ENCODE measurements at places on chromosomes 7 and 10.

DNA sequence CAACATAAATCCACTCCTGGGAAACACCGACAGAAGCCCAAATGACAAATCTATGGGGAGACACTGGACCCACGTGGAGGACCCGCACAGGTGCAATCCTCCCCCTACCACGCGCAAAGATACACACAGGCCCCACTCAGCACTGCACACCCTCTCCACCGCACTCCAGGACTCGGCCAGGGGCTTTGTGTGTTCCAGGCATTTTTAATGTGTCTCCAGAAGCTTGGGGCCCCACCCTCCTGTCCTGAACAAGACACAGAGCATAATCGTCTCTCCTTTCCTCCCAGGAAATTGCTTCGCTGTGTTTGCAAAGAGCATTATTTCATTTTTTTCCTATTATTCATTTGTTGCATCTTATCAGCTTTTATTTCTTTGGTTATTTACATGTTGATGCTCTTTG is 82.8 kb downstream of the GLI3 start:
- DNase-seq, result no peak
- H3K27me3 ChIP-seq, result no peaks in the 10 kb centered on the region
- no peak overlapping the region for H3K27ac ChIP-seq
- no peaks in the 10 kb centered on the region for H3K4me1 ChIP-seq
- H3K4me3 ChIP-seq, result no peak overlapping the region
- H3K36me3 ChIP-seq, result no peaks in the 10 kb centered on the region

DNA sequence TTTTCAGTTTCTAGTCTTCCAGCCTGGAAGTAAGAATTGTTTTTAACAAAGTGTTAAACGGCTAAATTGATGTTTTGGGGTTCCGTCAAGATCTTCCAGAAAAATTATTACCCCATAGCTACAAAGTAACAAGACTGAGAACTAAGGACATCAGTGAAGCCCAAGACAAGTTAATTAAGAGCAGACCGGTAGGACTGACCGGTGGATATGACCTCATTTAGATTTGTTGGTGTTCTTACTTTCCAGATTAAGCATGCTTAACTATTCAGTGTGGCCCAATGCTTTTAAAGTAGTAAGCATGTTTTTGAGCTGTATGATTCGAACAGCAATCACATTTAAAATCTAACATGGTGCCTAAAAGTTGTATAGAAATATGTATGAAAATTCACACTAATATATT is 73.1 kb upstream of the RPA3 start:
- DNase-seq, result no peak
- H3K4me3 ChIP-seq, result no peak overlapping the region
- no peaks in the 10 kb centered on the region for H3K27me3 ChIP-seq

GRCh38 chr7:147207988-147208387 is 1091.4 kb downstream of the CNTNAP2 start:
- no peaks in the 10 kb centered on the region for H3K4me1 ChIP-seq
- no peak for DNase-seq
- no peaks in the 10 kb centered on the region for H3K27me3 ChIP-seq
- no peak overlapping the region for H3K27ac ChIP-seq
- no peaks in the 10 kb centered on the region for H3K36me3 ChIP-seq

GRCh38 chr10:121455377-121455776 is 142.9 kb downstream of the FGFR2 start:
- H3K27me3 ChIP-seq, result no peaks in the 10 kb centered on the region
- H3K27ac ChIP-seq, result no peak overlapping the region
- H3K36me3 ChIP-seq, result no peaks in the 10 kb centered on the region
- H3K4me1 ChIP-seq, result no peaks in the 10 kb centered on the region

DNA sequence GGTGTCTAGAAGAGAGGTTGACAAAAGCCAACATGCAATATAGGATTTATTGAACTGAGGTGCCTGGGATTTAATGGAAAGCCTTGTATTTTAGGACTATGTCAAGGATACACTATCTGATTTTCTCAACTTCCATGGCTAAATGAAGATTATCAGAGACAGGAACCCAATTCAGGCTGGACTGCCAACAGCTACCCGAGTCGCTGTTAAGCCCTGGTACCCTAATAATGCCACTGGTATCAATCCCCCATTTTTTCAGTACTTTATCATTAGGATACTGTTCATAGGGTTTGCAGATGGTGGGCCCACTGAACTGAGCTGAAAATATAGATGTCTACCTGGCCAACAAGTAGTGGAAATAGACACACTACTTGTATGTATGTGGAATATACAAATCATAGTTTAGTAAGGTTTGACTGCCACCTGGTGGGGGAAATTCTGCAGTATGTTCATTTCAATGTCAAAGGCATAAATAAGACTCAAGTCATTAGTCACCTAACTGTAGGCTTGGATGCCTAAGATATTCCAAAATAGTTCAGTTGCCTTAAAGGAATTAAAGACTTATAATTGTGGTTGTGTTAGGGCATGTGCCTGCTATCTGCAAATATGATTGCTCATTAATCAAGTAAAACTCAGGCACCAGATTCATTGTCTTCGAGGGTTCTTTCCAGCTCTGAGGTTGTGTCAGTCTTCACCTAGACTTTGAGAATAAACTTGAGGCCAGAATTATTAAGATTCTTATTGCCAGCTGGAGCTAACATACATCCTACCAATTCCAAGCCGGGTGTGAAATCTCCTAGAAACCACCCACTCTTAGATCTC is 34.1 kb upstream of the NOBOX start:
- no peak for DNase-seq
- H3K27me3 ChIP-seq, result no peaks in the 10 kb centered on the region
- no peaks in the 10 kb centered on the region for H3K36me3 ChIP-seq
- no peak overlapping the region for H3K27ac ChIP-seq
- H3K4me3 ChIP-seq, result no peak overlapping the region

- no peaks in the 10 kb centered on the region for H3K36me3 ChIP-seq
- no peak overlapping the region for H3K4me3 ChIP-seq
- no peaks in the 10 kb centered on the region for H3K4me1 ChIP-seq
- H3K27ac ChIP-seq, result no peak overlapping the region
- DNase-seq, result no peak
Measured at GRCh38 chr10:116970050-116970449, 34.9 kb downstream of the SHTN1 start.

GRCh38 chr10:11865561-11865960 is 42.4 kb downstream of the PROSER2 start:
- no peak overlapping the region for H3K27ac ChIP-seq
- no peaks in the 10 kb centered on the region for H3K36me3 ChIP-seq
- no peak for DNase-seq
- no peak overlapping the region for H3K4me3 ChIP-seq

DNA sequence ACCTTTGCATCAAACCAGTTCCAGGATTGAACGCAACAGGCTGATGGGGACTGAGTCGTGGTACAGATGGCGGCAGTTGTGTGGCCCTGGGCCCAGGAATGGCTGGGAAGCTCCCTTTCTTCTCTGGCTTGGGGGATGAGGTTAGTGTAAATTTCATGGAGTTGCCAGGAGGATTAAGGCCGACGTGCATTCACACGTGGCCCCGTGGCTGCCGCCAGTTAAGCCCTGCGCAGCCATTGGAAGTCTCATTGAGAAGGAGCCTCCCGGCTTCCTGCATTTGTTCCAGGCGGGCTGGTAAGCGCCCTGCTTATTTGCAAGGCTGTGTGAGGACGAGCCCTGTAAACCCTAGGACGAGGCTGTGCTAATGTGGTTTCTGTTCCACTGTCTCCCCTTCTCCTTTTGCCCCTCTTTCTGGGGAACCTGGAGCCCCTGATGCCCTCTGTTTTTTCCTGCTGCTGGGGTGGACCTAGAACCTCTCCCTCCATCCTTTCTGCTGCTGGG is 174.7 kb upstream of the TNRC18 start:
- H3K4me1 ChIP-seq, result peaks cover 19% of the 10 kb centered on the region
- no peak for DNase-seq

GRCh38 chr10:119290301-119291048 is 83.1 kb downstream of the GRK5 start:
- no peak overlapping the region for H3K4me3 ChIP-seq
- peaks cover 64% of the 10 kb centered on the region for H3K4me1 ChIP-seq
- H3K27ac ChIP-seq, result peak overlapping the region; percentile 3

- H3K4me3 ChIP-seq, result no peak overlapping the region
- no peaks in the 10 kb centered on the region for H3K27me3 ChIP-seq
- no peak for DNase-seq
Measured at GRCh38 chr7:30201161-30201666, 66.4 kb downstream of the MTURN start.

GRCh38 chr7:70156057-70156456 is 557.8 kb downstream of the AUTS2 start:
- no peak for DNase-seq
- no peaks in the 10 kb centered on the region for H3K36me3 ChIP-seq
- H3K27ac ChIP-seq, result no peak overlapping the region

- peaks cover 4% of the 10 kb centered on the region for H3K27me3 ChIP-seq
- H3K4me3 ChIP-seq, result no peak overlapping the region
- H3K4me1 ChIP-seq, result no peaks in the 10 kb centered on the region
Measured at GRCh38 chr7:151394076-151395035, 15.5 kb downstream of the WDR86 start.

DNA sequence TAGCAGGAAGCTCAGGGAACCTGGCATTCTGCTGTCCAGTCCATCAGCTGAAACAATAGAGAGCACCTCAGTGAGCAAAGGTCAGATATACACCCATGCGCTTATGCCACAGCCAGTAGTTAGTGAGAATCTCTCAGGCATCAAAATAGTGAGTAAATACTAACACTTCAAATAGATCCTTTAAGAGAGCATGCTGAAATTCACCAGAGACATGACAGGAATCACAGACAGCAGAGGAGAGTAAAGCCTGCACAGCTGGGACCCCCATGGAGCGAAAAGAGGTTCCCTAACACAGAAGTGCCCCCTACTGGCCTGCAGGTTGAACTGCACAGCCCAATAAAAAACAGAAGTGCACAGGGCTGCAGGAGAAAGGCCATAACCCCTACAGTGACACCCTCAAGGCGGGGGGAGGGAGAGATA is 57.6 kb upstream of the ANTXRL start:
- no peak overlapping the region for H3K27ac ChIP-seq
- no peak for DNase-seq
- H3K27me3 ChIP-seq, result no peaks in the 10 kb centered on the region
- no peak overlapping the region for H3K4me3 ChIP-seq
- peaks cover 11% of the 10 kb centered on the region for H3K36me3 ChIP-seq
- peaks cover 5% of the 10 kb centered on the region for H3K4me1 ChIP-seq

DNA sequence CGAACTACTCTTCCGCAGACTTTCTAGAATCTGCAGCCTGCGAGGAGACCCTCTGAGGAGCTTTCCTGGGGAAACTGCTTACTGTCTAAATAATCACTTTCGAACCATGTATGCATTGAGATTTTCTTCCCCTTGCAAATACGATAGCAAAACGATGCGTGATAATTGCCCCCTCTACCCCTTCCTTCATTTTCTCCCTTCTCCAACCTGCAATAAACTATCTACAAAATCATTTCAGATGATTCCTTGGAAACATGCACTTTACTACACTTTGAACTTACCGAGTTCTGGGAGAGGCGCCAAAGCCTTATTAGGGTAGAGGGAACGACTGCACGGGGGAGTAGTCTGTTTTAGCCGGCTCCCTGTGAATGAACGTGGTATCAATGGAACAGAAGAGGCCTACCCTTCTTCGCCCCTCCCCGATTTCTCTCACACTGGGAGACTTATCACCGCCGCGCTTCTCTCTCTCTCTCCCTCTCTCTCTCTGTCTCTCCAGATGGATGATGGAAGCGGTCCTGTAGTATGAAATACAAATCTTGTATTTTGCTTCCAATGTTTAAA is at the start of gene FGFBP3:
TSS of gene FGFBP3 (minus strand) at position 370 of the 561 bp plus-strand sequence. CDS start 517 bp downstream, outside the sequence.
- peaks cover 20% of the 10 kb centered on the region for H3K4me1 ChIP-seq
- H3K36me3 ChIP-seq, result peaks cover 12% of the 10 kb centered on the region
- DNase-seq, result no peak
- peak within 1 kb of the TSS; percentile 51 for H3K27ac ChIP-seq
- H3K4me3 ChIP-seq, result peak within 1 kb of the TSS; percentile 84

- H3K27me3 ChIP-seq, result peaks cover 55% of the 10 kb centered on the region
- H3K36me3 ChIP-seq, result no peaks in the 10 kb centered on the region
- H3K27ac ChIP-seq, result no peak overlapping the region
- peak overlapping the region; percentile 74 for H3K4me3 ChIP-seq
- DNase-seq, result no peak
Measured at GRCh38 chr7:26397332-26397731, 105.7 kb downstream of the SNX10 start.

GRCh38 chr7:109582211-109582610 is 1012.5 kb downstream of the DNAJB9 start:
- no peak overlapping the region for H3K4me3 ChIP-seq
- no peak overlapping the region for H3K27ac ChIP-seq
- H3K36me3 ChIP-seq, result no peaks in the 10 kb centered on the region
- no peaks in the 10 kb centered on the region for H3K27me3 ChIP-seq

DNA sequence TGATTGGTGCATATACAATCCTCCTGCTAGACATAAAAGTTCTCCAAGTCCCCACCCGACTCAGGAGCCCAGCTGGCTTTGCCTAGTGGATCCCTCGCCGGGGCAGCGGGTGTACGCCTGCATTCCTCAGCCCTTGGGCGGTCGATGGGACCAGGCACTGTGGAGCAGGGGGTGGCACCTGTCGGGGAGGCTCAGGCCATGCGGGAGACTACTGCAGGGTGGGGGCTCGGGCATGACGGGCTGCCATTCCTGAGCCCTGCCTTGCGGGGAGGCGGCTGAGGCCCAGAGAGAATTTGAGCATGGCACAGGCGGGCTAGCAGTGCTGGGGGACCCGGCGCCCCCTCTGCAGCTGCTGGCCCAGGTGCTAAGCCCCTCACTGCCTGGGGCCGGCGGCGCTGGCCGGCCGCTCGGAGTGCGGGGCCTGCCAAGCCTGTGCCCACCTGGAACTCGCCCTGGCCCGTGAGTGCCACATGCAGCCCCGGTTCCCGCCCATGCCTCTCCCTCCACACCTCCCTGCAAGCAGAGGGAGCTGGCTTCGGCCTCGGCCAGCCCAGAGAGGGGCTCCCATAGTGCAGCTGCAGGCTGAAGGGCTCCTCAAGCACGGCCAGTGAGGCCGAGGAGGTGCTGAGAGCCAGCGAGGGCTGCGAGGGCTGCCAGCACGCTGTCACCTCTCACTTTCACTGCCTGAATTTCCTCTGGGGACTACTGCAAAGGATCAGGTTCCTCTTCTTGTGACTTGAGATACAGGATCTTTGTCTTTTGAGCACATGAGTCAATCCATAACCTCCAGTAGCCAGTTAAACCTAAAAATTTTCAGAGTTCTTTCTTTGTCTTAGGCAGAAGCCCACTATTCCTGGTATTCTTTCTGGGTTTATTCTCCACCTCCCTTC is 25.1 kb upstream of the ELOVL3 start:
- peaks cover 6% of the 10 kb centered on the region for H3K36me3 ChIP-seq
- no peak for DNase-seq
- no peak overlapping the region for H3K4me3 ChIP-seq
- H3K4me1 ChIP-seq, result peaks cover 12% of the 10 kb centered on the region

DNA sequence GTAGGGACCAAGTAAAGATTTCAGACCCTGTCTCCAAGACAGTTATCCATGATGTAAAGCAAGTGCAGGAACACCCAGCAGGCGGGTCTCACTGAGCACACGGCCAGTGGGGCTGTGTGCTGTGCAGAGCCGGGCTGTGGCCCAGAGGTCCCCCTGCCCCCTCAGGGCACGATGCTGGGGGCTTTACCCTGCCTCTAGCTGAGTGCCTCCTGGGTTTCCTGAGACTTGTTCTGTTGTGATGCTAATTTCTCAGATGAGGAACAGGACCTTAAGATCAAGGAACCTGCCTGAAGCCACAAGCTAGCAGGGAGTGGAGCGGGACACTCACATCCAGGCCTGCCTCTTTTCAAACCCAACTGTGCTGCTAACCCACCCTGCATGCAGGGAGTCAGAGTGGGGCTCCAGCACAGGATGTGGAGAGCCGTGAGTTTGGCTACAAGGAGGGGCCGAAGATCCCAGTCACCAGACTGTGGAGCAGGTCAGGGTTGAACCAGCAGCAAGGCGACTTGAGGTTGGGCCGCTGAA is 76.1 kb upstream of the LYZL2 start:
- peaks cover 50% of the 10 kb centered on the region for H3K36me3 ChIP-seq
- H3K4me3 ChIP-seq, result peak overlapping the region; percentile 93
- no peak for DNase-seq

All from activated T-helper 2 cell treated with anti-CD3 and anti-CD28 coated beads, Interferon-gamma antibody, Interleukin-2, Interleukin-4, amounts not matched to agents 10 μg/mL and 5 μg/mL and 100 μg/mL, durations not matched to agents 14 hours and 24 hours and 36 hours (primary cell).